ENCODE measurements at places on chromosomes 3 and 15.

- no peaks in the 10 kb centered on the region for H3K27me3 ChIP-seq
- H3K4me1 ChIP-seq = no peaks in the 10 kb centered on the region
- H3K36me3 ChIP-seq = no peaks in the 10 kb centered on the region
- H3K27ac ChIP-seq = no peak overlapping the region
- no peak for DNase-seq
These were observed 179.9 kb upstream of the THBS1 start for GRCh38 chr15:39400821-39401550.

- H3K4me3 ChIP-seq = no peak overlapping the region
- no peaks in the 10 kb centered on the region for H3K27me3 ChIP-seq
- H3K4me1 ChIP-seq = no peaks in the 10 kb centered on the region
- H3K36me3 ChIP-seq = no peaks in the 10 kb centered on the region
- no peak for DNase-seq
These were observed 189.0 kb downstream of the DIPK2A start for GRCh38 chr3:144160627-144161026.

DNA sequence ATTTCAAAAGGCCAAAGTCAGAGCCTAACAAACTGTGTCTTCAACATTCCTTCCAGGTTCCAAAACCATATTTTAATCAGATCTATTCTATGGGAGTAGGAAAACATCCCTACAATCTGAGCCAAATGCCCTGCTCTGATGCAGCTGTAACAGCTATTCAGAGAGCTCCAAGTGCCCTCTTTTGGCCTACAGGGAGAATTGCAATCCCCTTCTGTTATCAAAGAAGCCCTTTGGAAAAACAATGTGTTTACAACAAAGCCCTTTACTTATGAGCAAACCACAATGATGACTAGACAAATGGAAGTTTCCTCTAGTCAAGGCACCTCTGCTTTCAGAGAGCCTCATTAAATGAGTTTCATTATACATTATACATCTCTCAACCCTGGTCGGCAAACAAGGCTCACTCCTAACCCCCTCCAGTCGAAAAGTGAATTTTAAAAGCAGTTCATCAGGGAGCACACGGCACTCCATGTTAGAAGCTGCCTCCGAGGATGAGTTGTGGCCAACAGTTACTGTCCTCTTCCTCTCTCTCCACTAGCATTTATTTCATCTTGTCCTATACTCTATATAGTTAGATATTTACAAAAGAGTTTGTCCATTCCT is 42.6 kb upstream of the TMCO5A start:
- H3K27ac ChIP-seq = no peak overlapping the region
- H3K27me3 ChIP-seq = no peaks in the 10 kb centered on the region
- DNase-seq = peak; percentile 78
- H3K4me3 ChIP-seq = no peak overlapping the region
- H3K36me3 ChIP-seq = no peaks in the 10 kb centered on the region

DNA sequence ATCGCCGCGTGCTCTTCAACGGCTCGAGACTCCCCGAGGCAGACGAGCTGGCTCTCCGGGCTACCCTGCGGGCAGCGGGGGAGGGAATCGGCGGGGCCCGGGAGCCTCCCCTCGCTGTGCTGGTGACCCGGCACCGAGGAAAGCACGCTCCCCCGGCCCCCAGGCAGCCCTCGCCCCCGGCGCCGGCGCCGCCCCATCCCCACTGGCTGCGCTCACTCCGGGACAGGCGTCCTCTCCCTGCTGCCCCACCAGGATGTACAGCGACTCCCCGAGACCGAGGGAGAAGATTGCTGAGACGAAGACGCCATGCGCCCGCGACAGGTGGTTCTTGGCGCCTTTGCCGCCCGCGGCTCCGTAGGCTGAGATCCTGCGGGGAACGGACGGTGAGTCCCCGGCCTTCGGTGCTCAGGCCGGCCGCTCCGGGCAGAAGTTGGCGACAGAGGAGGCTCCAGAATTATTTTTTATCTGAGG is 1.7 kb downstream of the LTK start:
- H3K27me3 ChIP-seq = peaks cover 12% of the 10 kb centered on the region
- DNase-seq = no peak

DNA sequence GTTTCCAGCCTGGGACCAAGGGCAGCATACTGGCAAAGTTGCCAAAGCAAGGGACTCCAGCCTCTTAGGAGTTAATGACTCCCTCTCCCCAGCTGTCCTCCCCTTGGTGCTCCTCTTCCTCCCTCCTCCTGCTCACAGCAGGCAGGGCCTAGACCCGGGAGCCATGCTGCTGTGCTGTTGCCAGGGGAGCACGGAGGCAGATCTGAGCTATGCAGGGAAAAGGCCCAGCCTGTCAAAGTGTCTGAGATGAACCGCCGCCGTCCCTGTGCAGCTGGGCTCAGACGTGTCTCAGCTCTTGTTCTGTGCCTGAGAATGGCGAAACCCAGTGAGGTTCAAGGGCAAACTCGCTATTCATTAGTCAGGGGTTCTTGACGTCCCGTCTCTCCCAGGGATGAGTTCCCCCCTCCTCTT is 60.8 kb upstream of the POLG start:
- DNase-seq = no peak
- no peak overlapping the region for H3K4me3 ChIP-seq
- H3K27ac ChIP-seq = no peak overlapping the region
- H3K36me3 ChIP-seq = no peaks in the 10 kb centered on the region
- H3K4me1 ChIP-seq = 0 out of 2 replicates have a peak, but pooled peaks cover under 1% of the 10 kb centered on the region

DNA sequence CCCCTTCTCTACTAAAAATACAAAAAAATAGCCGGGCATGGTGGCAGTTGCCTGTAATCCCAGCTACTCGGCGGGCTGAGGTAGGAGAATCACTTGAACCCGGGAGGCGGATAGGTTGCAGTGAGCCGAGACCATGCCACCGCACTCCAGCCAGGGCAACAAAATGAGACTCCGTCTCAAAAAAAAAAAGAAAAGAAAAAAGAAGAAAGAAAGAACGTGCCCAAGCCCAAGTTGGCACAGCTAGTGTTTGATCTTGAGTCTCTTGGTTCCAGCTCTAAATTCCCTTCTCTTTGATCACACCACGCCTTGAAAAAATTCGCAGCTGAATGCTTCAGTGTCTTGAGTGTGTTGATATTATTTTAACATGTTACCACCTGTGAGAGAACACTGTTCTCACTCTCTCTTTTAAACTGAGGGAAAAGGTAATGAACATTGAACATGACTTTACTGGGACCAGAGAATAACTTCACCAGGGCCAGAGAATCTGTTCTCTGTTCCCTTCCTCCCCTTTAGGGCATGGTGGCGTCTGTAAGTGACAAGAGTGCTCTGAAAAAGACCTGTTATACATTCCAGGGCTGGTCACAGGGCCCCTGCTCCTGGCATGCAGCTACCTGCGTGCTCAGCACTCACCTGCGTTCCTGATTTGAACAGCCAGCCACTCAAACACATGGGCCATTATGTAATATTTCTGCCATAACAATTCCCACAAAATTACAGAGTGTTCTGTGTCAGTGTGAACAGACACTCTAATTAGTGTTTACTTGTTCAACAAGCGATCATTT is 19.0 kb downstream of the SLCO3A1 start:
- H3K36me3 ChIP-seq = no peaks in the 10 kb centered on the region
- DNase-seq = no peak
- no peak overlapping the region for H3K4me3 ChIP-seq
- H3K27me3 ChIP-seq = no peaks in the 10 kb centered on the region
- H3K27ac ChIP-seq = no peak overlapping the region
- no peaks in the 10 kb centered on the region for H3K4me1 ChIP-seq

- H3K4me3 ChIP-seq = no peak overlapping the region
- DNase-seq = no peak
- no peaks in the 10 kb centered on the region for H3K36me3 ChIP-seq
- no peak overlapping the region for H3K27ac ChIP-seq
These were observed 88.3 kb upstream of the ACP3 start for GRCh38 chr3:132228923-132229322.

DNA sequence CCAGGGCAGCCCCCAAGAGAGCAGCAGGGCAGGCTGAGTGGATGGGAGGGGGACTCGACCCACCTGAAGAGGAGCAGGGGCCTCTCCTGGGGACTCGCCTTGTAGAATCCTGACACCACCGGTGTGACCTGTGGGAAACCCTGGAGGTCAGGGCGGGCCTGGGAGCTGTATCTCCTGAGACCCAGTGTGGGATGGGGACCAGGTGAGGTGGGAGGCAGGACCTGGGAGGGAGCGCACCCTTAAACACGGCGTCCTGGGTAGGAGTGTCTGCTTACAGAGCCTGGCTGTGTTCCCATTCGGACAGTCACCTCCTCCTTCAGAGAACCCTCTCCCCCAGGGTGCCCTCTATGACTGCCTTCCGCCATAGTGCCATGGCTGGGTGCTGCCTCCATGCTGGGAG is 27.1 kb downstream of the C15orf39 start:
- H3K4me1 ChIP-seq = no peaks in the 10 kb centered on the region
- no peak overlapping the region for H3K27ac ChIP-seq
- H3K4me3 ChIP-seq = no peak overlapping the region
- H3K27me3 ChIP-seq = peaks cover 57% of the 10 kb centered on the region
- DNase-seq = no peak

- DNase-seq = no peak
- H3K27me3 ChIP-seq = no peaks in the 10 kb centered on the region
- H3K4me1 ChIP-seq = no peaks in the 10 kb centered on the region
- no peak overlapping the region for H3K4me3 ChIP-seq
- H3K36me3 ChIP-seq = no peaks in the 10 kb centered on the region
- H3K27ac ChIP-seq = no peak overlapping the region
These were observed 118.2 kb upstream of the MRPL3 start for GRCh38 chr3:131620977-131621376.

- peak overlapping the region; percentile 73 for H3K4me3 ChIP-seq
- DNase-seq = no peak
- peaks cover 7% of the 10 kb centered on the region for H3K4me1 ChIP-seq
- H3K36me3 ChIP-seq = no peaks in the 10 kb centered on the region
These were observed 17.8 kb downstream of the MYL3 start for GRCh38 chr3:46845397-46845859.

- H3K27me3 ChIP-seq = no peaks in the 10 kb centered on the region
- peaks cover 24% of the 10 kb centered on the region for H3K4me1 ChIP-seq
- H3K4me3 ChIP-seq = no peak overlapping the region
- no peak overlapping the region for H3K27ac ChIP-seq
- DNase-seq = no peak
These were observed 31.0 kb downstream of the IQCB1 start for GRCh38 chr3:121803771-121804320.

DNA sequence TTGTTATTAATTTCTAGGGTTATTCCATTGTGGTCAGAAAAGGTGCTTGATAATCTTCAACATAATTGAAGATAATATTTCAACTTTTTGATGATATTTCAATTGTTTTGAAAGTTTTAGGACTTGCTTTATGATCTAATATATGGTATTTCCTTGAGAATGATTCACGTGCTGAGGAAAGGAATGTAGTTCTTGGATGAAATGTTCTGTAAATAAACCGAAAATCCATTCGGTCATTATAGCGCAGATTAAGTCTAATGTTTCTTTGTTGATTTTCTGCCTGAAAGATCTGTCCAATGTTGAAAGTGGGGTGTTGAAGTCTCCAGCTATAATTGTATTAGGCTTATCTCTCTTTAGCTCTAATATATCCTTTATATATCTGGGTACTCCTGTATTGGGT is 617.5 kb upstream of the NECTIN3 start:
- H3K27me3 ChIP-seq = no peaks in the 10 kb centered on the region
- H3K36me3 ChIP-seq = no peaks in the 10 kb centered on the region
- no peak for DNase-seq
- no peak overlapping the region for H3K27ac ChIP-seq
- H3K4me3 ChIP-seq = no peak overlapping the region
- no peaks in the 10 kb centered on the region for H3K4me1 ChIP-seq

- peaks cover 15% of the 10 kb centered on the region for H3K4me1 ChIP-seq
- H3K27me3 ChIP-seq = no peaks in the 10 kb centered on the region
- peak; percentile 74 for DNase-seq
- H3K27ac ChIP-seq = no peak overlapping the region
- no peak overlapping the region for H3K4me3 ChIP-seq
These were observed 2.2 kb upstream of the CD86 start for GRCh38 chr3:122052968-122053367.

DNA sequence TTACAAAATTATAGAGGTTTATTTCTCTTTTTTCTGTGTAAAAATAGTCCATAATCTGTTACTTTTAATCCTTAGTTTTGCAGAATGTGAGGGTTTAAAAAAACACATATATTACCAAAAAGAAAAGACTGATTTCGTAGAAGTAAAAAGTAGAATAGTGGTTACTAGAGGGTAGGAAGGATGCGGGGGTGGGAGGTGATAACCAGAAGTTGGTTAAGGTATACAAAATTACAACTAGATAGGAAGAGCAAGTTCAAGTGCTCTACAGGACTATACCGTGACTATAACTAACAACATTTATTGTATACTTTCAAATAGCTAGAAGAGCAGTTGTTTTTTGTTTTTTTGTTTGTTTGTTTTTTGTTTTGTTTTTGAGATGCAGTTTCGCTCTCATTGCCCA is 16.1 kb downstream of the CASR start:
- DNase-seq = no peak
- H3K36me3 ChIP-seq = no peaks in the 10 kb centered on the region
- no peaks in the 10 kb centered on the region for H3K27me3 ChIP-seq
- no peak overlapping the region for H3K4me3 ChIP-seq
- H3K27ac ChIP-seq = no peak overlapping the region
